NCI-H1930 (cell line): ENCODE measurements at places on chromosomes 3 and 15.

DNA sequence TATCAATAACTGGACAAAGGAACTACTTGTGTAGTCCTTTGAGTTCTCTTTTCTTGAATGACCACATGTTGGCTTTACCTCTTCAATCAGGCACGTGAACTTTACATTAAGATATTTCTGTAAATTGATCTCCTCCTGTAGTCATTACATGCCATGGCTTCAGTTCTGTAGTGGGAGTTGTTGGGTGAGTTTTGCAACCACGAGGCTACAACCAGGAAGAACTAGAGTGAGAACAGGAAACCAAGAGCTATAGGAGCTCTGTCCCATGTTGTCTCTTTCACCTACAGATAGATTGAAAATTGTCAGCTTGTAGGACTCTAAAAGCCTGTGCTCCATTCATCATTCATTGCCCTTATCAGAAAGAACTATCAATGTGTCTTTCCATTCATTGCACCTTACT lies 2.0 kb downstream of the RSRC1 start:
- DNase-seq, result no peak

DNA sequence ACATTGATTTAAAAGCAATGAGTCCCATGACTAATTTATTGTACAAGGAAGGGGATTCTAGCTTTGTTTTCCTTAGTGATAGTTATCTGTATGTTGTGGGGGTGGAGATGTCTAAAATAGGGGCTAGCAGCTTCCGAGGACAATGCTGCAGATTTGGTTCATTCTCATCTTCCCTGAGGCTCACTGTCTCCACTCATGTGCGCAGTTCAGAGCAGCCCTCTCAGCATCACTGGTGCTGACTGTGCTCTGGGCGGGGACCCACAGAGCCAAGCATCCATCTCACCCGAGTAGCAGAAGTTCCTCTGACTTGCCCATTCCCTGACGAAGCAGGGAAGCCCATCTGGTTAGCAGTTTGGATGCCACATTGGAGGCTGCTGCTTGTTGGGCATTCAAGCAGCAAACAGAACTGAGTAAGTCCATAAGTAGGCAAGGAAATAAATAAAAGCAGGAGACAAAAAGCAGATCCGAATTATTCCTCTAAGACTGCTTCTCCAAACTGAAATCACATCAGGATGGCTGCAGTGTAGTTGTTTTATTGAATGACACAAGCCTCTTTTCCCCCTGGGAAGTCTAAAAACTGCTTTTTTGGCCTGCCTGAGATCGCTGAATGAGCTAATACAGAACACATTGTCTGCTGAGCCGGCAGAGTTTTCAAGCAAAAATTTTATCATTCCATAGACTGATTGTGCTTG lies 27.5 kb downstream of the RARB start:
- no peak for DNase-seq

DNA sequence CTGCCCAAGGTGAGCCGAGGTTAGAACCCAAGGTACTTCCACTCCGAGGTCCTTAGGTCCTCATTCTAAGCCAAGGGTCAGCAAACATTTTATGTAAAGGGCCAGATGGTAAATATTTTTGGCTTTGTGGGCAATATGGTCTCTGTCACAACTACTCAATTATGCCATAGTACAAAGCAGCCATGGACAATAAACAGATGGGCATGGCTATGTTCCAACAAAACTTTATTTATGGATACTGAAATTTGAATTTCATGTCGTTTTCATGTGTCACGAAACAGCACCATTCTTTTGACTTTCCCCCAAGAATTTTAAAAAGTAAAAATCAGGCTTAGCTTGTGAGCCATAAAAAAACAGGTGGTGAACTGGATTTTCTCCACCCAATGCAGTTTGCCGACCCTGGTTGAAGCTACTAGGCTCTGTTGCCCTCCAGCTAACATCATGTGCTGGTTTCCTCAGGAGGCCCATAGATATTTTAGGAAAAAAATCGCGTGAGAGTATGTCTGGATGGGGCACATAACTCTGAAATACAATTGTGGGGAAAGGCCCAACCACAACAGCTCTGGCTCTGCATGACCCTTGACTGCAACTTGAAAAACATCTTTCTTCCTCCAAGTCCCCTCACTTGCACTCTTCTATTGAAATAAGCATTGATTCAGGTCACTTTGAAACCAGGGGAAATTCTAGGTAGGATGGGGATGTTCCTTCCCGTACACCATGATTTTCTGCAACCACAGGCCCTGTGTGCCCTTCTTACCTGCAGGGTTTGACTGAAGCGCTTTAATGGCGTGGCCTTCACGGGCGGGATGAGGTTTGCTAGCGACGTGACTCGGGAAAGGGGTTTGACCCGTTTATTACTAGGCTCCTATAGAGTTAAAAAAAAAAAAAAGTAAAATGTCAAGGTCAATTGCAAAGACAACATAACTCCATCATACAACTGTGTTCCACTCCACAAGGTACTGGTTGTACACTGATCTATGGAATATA lies 28.5 kb downstream of the ARHGEF3 start:
- no peak for DNase-seq

DNA sequence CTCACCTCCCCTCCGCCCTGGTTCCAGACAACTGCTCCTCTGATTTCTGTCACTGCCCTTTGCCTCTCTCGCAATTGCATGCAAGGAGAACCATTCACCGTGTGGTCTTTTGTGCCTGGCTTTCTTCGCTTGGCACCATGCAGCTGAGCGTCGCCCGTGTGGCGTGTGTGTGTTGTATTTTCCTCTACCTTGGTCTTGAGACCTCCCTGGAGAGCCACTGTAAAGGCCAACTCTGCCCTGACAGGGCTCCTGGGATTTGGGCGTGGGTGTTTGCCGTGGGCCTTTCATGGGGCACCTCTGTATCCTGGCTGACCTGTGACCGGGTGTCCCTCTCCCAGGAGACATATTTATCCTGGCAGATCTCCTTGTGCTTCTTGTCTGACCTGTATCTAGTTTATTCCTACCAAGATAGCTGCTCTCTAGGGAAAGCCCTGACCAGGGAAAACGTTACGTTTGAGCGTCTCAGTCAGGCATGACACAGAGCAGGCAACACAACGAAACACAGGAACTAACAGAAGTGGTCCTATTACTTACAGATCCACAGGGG lies 2.0 kb upstream of the PIGZ start:
- DNase-seq, result no peak

GRCh38 chr3:14413381-14414071 lies 11.1 kb downstream of the SLC6A6 start:
- DNase-seq, result no peak

DNA sequence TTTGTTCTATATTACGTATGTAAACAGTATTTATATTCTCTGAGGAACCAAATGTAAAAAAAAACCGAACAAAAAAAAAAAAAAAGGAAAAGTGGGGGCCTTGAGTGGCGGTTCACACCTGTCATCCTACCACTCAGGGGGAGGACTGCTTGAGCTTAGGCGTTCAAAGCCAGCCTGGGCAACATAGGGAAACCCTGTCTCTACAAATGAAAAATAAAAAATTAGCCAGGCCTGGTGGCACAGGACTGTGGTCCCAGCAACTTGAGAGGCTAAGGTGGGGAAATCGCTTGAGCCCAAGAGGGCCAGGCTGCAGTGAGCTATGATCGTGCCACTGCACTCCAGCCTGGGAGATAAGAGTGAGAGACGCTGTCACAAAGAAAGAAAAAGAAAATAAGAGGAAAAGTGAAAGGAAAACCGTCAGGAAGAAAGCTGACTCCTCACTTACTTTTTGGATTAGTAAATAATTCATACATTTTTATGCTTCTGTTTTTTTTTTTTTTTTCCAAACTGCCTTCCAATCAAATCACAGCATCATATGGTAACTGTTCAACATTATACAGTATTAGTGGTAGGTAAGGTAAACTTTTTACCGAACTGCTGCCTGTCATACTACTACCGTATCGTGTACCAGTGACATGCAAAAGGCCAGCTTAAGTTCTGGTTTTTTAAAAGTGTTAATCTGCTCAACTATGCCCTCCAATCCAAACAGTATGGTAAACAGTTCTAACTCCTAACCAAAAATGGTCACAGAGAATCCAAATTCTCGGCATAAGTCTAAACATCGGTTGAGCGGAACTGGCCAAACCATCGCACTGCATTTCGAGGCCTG lies 1.2 kb downstream of the PHC3 start:
- DNase-seq, result no peak

- DNase-seq, result no peak
These were observed 297.1 kb downstream of the SATB1 start for GRCh38 chr3:18127859-18128681.

GRCh38 chr15:67821784-67822440 lies 3.4 kb upstream of the SKOR1 start:
- DNase-seq, result no peak

- DNase-seq, result no peak
These were observed 32.9 kb downstream of the ZBTB11 start for GRCh38 chr3:101643861-101644613.

- DNase-seq, result no peak
These were observed 232.1 kb upstream of the LYSMD4 start for GRCh38 chr15:99965376-99965775.

GRCh38 chr15:65083262-65083701 lies 6.7 kb downstream of the KBTBD13 start:
- DNase-seq, result no peak

- no peak for DNase-seq
These were observed 93.7 kb downstream of the TMEM266 start for GRCh38 chr15:76153241-76154197.

DNA sequence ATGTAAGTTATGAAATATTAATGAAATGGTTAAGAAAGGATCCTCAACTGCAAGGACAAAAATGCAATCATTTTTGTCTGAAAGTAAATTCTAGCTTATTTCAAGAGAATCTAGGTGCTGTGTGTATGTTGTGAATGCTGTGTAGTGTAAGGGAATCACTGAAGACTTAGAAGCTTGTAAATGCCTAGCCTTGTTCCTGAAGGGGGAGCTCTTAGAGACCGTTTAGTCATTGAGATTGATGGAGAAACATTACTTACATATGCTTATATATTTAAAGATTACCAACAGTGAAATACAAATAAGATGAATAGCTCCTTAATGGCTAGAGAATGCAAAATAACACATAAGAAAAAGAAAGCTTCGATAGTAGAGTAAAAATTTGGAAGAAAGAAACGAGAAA lies 67.9 kb downstream of the CNTN4 start:
- DNase-seq, result no peak

- no peak for DNase-seq
These were observed 158.3 kb upstream of the STAC start for GRCh38 chr3:36221975-36222374.

DNA sequence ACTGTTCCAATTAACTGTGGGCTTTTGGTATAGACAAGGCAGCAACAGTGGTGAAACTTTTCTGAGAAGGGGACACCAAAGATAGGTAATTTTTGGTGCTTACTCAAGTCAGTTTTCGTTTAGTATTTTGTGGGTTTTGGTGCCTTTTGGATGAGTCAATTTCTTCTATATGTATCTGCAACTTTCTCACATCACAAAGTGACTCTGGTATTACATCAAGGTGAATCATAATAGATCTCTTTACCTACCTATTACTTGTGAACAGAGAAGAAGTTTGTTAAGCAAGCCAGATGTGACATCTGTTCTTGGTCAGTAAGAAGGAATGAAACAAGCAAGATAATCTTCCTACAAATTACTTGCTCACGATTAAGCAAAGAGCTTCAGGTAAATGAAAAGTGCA lies 732.4 kb upstream of the DPPA4 start:
- DNase-seq, result no peak

DNA sequence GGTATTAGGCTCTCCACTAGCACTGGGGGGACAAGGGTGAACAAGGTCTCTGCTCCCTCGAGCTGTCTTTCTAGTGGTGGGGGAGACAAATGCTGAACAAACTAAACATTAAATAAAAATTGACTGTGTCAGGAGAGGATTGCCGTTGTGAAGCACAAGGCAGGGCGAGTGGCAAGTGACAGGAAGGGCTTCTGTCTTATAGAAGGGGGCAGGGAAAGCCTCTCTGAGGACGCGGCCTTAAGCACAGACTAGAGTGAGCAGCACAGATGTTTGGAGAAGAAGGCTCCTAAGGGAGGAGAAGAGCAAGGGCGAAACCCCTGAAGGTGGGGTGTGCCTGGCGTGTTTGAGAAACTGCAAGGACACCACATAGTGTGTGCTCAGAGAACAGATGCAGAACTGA lies 50.9 kb upstream of the ATP2B2 start:
- no peak for DNase-seq

DNA sequence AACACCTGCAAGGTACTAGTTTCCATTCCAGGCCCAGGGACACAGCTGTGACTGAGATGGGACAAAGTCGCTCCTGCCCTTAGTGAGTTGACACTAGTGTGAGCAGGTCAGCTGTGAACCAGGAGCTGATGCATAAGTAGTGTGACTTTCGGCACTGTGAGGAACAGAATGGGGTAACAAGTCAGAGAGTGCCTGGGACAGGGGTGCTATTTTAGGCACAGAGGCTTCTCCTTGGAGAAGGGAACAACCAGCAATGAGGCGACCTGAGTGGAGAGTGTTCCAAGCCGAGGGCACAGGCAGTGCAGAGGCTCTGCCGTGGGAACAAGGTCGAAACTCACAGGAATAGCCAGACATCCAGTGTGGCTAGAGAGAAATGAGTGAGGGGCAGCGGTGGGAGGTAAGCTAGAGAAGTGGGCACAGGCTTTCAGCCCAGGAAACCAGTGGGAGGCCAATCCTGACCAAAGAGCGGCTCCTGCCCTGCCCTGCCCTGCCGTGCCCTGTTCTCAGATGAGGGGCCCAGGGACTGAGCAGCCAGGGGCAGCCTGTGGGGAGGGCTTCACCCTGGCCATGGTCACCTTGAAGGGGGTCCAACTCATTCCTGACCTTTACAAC lies 14.2 kb downstream of the DNAH1 start:
- no peak for DNase-seq

- peak; percentile 2 for DNase-seq
These were observed 267.2 kb downstream of the GABRG3 start for GRCh38 chr15:27238209-27238608.

DNA sequence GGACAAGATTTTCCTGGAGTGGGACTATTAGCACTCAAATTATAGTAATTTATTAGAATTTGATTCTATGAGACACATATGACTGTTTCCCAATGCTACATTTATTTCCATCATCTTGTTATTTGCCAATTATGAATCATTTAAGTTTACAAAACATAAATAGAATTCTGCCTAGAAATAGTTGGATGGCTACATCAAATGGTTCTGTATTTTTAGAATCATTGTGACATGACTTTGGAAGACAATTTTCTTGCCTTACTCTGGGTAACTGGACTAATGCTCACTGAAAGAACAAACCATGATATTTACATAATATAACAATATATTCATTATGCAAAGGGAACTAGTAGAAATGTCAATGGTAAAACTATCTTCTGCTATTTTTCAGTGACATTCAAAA lies 173.5 kb downstream of the ZIC1 start:
- no peak for DNase-seq

GRCh38 chr15:32956006-32956405 lies 238.2 kb downstream of the GREM1 start:
- DNase-seq, result no peak

GRCh38 chr3:178084938-178085816 lies 451.1 kb upstream of the KCNMB2 start:
- DNase-seq, result peak; percentile 82

- no peak for DNase-seq
These were observed 462 bp downstream of the IGDCC3 start for GRCh38 chr15:65377105-65377975.
